Inflammatory macrophage treated with lipopolysaccharide for 4 hours (primary cell): ENCODE measurements at places on chromosomes 13 and 19.

DNA sequence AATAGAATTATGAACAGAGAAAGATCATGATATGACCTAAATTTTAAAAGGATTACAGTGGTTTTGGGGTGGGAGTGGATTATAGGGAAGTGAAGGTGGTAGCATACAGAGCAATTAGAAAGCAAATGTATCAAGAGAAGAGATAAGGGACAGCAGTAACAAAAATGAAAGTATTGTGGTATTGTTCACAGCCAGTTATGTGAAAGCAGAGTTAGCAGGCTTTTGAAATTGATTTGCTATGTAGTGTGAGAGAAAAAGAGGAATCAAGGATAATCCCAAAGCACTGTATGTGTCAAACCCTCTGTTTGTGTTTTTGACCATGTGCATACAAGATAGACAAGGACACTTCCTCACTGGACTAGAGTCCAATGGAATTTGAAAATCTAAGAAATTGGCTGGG, 1721.4 kb downstream of the PCDH9 start:
- peak; percentile 2 for DNase-seq

DNA sequence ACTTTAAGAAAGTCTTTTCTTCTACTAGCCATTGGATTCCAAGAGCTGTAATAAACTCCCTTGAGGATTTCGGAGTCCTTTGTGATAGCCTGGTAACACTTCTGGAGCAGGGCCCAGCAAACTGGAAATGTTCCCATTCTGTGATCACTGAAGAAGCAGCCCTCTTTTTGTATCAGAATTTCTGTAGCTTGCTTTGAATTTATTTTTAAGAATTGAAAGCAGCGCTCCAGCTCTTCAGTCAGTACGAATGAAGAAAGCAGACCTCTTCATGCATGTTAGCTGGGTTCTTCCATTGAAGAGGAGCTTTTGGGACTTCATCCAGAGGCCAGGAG, 141.5 kb downstream of the AKAP11 start:
- no peak for DNase-seq

DNA sequence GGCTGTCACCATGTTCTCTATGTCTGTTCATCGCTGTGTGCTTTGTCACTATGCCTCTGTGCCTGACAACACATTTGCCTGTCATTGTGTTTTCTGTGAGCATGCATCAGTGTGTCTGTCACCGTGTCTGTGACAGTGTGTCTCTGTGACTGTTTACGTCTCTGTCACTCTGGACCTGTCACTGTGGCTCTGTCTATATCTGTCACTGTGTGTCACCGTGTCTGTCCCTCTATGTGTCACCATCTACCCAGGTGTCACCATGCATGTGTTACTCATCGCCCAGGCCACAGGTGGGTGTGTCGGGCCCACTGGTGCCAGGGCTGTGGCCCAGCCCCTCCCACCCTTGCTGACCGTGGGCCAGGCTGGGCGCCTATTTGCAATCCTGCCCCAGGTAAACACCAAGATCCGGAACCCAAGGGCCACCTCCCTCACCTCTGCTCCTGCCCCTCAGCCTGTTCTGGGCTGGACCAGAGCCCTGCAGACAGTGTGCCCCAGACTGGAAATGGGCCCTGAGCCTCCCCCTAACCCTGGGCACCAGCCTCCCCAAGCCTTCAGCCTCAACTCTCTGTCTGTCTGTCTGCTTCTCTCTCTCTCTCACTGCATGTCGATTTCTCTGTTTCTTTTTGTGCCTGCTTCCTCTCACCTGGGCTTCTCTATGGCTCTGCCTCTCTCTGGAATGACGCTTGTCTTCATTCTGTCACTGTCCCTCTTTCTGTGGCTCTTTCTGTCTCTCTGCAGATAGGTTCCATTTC, 7.7 kb downstream of the IRF2BP1 start:
- DNase-seq = no peak

- no peak for DNase-seq
These were observed 41.8 kb upstream of the ZNF429 start for GRCh38 chr19:21463449-21464105.

GRCh38 chr13:30808600-30808999, 73.3 kb downstream of the ALOX5AP start:
- no peak for DNase-seq

DNA sequence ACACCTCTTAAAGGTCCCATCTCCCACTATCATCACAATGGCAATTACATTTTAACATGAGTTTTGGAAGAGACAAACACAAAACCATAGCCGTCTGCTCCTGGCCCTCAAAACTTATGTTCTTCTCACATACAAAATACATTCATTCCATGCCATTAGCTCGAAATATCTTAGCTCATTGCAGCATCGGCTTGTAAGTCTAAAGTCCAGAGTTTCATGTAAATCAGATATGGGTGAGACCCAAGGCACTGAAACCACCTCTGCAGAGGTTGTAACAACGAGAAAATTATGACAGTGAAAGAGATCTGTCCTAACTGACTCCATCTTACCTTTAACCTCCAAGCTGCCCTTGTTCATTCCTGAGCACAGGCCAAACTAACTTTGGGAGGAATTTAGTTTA, 635.0 kb upstream of the SPRY2 start:
- no peak for DNase-seq

DNA sequence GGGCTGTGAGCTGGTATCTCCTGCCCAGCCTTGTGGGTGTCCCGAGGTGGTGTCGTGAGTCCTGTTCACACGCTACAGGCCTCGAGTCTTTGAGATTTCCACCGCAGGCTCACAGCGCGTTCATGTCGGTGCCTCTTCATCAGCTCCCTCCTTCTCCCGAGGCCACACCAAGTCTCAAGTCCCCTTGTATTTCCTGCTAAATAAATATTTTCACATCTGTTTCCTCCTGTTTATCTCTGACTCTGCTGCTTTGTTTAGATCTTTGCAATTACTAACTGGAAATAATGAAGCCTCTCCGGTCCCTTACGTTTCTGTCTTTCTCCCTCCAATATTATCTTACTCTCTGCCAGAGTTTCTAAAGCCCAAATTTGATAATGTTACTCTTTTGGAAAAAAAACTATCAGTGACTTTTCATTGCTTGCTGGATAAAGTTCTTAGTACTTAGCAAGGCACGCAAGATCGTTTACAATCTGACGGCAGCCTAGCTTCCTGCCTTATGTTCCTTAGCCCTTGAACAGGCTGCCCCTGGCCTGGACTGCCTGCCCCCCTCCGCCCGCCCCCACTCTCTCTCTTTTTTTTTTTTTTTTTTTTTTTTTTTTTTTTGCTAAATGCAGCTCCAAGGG, 130.5 kb upstream of the RNF113B start:
- no peak for DNase-seq

DNA sequence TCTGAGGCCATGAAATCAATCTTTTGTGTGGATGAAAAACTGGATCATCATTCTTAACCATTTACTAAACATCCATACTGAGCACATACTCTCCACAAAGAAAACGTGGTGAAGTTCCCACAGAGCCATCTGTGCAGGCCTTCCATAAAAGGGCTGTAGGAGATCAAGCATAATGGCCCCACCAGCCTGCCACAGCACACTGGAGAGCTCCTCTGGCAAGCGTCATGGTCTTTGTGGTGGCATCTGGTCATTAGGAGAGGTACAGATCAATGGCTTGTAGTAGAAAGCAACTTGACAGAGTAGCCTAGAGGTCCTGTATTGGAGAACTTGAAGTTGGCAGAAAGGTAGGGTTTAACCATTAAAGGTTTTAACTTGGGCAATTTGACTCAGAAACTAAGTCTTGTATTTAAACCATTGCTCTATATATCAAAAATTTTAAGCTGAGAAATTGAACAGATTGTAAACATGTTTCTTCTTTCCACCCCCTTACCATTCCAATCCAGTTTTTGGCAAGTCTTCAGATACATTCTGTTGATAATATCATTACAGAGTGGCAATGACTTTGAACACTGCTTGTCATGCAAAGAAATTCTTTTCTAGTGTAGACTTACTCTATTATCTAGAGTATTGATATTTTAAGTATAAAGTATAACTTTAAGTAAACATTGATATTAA, 128.3 kb downstream of the LMO7 start:
- no peak for DNase-seq

DNA sequence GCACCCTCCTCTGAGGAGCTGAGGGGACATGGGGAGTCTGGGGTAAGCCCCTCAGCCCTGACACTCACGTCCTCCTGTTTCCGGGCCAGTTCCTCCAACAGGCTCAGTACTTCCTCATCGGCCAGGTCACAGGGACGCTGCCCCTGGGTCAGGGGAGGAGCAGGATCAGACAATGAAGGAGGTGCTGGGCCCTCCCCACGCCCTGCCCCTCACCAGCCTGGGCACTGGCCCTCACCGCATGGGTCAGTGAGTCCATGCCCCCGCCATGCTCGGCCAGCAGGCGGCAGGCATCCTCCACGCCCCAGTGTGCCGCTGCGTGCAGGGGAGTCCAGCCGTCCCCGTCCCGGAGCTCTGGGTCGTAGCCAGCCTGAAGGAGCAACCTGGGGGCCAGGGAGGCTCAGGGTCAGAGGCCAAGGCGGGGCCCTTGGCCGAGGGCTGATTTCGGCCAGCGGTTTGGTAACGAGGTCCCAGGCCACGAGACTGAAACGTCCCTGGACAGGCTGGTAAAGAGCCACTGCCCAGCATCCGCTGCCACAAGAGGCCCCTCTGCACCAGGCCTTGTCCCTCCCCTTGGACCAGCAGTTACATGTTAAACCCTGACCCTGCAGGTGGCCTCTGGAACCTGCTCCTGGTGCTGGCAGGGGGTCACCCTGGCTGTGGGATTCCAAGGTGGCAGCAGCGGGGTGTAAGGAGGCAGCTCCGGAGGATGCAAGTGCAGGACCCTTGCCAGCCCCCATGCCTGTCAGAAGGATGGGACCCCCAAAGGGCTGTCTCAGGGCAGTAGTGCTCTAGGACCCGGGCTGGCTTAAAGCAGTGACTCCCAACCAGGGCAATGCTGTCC, 18.5 kb downstream of the PPP1R12C start:
- peak; percentile 50 for DNase-seq

- DNase-seq = peak; percentile 42
These were observed 87.6 kb downstream of the ARHGEF7 start for GRCh38 chr13:111202745-111203144.

- DNase-seq = no peak
These were observed 88.1 kb upstream of the SOX21 start for GRCh38 chr13:94800423-94800822.

- DNase-seq = peak; percentile 12
These were observed 48.9 kb downstream of the MYH14 start for GRCh38 chr19:50252111-50252886.

GRCh38 chr19:35272954-35273649, 4.3 kb downstream of the USF2 start:
- DNase-seq = no peak

- DNase-seq = peak; percentile 94
These were observed 1.7 kb downstream of the ATP13A1 start for GRCh38 chr19:19661675-19662251.

DNA sequence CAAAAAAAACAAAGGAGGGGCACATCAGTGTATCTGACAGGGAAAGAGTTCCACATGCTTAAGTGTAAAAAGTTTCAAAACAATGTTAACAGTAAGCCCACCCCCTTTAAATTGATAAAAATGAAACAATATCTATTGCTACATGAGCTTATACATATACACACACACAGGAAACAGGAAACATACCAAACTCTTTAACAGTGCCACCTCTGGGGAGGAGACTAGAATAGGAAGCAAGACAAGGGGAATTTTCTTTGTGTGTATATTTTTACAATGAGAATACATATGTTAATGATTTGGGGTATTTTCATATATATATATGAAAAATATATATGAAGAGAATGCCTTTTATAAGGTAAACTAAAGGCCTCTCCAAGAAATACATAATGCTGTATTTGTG, 44.7 kb downstream of the TPT1 start:
- DNase-seq = no peak

DNA sequence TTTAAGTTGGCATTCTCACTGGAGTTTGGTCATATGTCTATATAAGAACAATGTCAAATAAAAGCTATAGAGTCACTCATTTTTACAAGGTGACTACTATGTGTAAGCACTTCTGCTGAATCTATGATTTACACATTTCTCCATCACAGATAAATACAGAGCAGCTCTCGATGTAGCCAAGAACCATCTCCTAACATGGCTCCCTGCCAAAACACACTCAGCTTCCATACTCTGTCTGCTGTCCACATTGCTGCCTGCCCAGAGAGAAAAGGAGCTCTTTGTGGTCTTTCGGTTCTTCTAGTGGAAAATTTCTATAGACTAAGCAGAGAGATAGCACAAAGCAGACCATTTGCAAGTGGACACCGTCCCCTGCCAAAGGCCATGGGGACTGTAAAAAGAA, 190.9 kb upstream of the KLF12 start:
- no peak for DNase-seq

- peak; percentile 76 for DNase-seq
These were observed 23.5 kb upstream of the LAIR1 start for GRCh38 chr19:54387991-54388801.

GRCh38 chr19:39937094-39937720, 2.8 kb upstream of the FCGBP start:
- peak; percentile 18 for DNase-seq

DNA sequence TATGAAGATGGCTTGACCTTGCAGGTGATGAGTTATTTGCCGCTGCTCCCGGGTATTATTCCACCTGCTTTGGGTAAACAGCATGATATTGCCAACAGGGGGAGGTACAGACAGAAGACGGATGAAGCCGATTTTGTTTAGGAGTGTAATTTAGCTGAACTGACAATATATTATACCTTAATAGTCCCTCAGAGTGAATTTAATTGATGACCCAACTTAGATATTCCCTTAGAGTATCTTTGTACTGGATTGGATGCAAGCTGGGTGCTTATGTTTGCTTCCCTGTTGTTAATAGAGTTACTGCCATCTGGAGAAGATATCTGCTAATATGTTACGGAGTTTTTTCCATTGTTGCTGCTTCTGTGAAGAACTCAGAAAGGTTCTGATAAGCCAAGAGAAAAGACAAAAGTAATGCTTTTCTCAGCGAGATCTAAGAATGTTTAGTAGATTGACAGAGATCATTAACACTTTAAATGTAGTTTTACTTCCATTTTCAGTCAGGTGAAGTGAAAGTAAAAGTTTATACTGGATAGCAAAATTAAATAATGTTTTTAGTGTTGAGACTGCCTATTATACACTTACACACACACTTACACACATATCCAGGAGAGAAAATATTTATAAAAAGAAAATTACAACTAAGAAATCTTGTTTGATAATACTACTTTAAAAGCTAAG, 2220.8 kb upstream of the PCDH20 start:
- no peak for DNase-seq

DNA sequence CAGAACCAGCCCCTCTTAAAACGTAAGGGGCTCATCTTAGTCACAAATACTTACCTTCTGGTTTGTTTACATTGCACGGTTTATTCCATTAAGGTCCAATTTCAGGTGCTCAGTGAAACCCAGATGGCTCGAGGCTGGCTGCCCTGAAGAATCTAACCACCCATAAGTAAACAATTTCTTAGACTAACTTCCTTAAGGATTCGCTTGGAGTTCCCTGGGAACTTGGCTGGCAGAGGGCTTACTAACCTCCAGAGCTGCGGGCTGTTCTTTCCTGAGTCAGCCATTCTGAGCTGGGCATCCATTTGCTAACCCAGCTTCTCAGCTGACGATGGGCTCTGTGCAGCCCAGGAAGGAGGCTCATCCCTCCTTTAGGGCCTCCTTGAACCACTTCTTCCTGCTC, 262.1 kb downstream of the FGF9 start:
- DNase-seq = no peak

DNA sequence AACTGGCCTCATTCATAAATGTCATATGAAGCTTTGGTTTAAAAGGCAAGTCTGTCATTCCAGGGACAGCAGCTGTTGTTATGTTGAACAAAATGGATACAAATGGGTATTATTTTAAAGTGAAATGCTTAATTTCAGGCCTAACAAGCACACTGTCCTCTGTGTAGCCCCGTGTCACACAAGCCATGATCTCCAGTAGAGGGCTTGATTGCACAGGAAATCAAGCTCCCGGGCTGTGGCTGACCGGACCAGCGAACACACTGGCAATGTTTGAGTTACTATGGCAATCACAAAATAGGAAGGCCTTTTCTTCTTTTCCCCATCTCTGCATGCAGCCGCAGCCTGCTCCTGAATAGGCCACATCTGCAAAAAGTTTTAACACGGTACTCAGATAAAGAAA, 64.0 kb upstream of the GSX1 start:
- DNase-seq = no peak
